ENCODE measurements at places on chromosomes 7 and 10.

DNA sequence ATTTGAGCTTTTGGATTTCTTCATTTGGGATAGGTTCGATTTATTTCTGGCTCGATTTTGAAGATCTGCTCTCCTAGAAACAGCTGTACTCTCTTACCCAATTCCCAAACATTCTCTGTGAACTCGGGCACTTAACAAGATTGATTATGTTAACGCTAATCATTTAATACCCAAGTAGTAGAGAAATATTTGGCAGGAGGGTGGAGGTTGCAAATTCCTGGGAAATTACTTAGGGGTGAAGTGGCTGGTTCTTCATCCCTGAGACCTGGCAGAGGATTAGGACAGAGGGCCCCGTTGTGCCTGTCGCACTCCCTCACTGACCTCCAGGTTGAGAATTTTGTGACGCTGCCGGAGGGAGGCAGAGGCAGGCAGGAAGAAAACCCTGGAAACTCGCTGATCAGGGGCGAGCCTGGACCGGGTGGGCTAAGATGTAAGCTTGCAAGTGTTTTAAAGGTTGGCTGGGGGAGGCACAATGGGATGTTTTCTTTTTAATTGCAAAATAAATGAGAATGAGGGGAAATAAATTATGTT is 182.6 kb downstream of the TCF7L2 start:
- DNase-seq: no peak

DNA sequence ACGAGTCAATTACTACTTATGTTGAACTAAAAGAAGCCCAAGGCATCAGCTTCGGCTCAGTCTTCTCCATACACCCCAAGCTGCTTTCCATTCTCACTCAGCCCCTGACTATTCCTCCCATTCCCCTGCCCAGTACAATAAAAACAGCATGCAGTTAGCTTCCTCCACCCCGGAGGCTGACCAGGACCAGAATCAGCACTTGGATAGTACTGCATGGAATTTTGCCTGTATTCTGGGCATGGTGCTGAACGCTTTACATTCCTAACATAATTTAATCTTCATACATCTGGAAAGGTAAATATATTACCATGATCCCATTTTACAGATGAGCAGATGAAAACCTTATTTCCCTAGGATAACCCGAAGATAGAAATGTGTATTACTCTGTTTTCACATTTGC is 7.5 kb upstream of the PODXL start:
- no peak for DNase-seq

- DNase-seq: no peak
Observed at GRCh38 chr7:92823042-92823441, 13.3 kb downstream of the CDK6 start.

DNA sequence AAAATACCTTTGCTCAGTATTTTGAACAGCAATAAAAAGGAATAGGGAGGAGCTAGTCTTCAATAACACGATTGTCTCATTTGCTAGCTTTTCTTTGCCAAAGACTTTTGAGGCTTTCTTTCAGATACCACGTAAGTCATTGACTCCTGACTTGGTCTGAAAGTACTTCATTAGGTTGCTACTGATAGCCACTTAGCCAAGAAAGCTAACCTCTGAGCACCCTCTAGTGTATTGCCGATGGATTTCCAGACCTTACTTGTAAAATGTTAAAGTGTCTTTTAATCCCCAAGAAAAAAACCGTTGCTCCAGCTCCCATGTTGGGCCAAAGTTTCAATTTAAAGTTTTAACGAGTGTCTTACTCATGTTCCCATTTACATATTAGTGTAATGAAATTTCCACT is 63.4 kb upstream of the STRIP2 start:
- peak; percentile 5 for DNase-seq

DNA sequence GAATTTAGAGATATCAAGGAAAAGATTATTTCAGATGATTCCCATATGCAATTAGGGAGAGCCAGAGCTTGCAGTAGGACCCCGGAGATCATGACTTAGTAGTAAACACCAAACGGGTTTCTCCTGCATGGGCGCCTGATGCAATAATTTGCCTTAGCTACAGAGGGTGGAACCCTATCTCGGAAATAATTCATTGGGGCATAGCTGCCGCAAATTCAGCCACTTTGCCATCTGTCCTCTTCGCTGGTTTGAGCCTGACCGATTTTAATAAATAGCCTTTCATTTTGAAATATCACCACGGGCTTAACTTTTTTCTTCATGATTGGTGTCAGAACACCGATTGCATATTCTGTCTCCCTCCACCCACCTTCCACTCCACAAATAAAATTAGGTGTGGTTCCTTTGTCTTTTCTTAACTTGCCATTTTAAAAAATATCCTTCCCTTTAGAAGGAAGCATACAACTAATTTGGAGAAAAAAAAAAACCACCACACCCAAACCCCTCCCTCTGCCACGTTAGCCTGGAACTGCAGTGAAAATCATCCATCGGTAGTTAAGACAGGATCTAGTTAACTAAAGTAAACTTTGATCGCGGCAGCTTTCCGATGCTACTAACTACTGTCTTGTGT is 1.4 kb downstream of the GARS1 start:
- peak; percentile 36 for DNase-seq

GRCh38 chr10:17122726-17123661 is 6.6 kb downstream of the CUBN start:
- peak; percentile 46 for DNase-seq

DNA sequence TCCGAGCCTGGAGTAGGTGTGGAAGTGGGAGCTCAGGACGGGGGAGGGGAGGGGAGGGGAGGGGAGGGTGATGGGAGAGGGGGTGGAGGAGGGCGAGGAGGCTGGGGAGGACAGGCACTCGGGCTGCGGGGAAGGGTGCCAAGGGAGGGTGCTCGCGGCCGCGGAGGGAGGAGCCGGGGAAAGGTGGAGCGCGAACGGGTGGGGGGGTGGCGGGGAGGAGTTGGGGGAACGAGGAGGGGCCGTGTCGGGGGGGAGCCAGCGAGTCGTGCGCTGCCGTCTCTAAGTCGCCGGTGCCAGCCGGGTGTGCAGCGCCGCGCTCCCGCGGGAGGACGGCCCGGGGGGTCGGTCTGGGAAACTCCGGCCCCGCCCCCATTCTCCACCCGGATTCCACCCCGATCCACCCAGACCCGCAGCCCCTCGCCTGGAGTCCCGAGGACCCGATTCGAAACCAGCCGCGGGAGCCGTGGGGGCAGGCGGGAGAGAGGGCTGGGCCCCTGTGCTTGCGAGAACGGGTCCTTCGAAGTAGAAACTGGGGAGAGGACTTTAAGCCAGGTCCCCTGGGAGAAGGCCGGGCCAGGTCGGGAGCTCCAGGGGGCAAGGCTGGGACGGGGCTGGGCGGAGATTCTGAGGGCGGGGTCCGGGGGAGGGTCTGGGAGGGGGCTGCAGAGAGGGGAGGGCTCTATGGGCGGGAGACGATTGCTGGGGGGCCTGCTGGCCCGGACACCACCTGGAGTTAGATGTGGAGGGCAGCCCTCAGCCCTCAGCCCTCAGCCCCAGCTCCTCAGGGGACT is at the start of gene ZNF467:
Gene ZNF467 (minus strand): TSS at position 143 of the 791 bp plus-strand sequence. CDS start 2,556 bp downstream, outside the sequence.
- peak; percentile 28 for DNase-seq

DNA sequence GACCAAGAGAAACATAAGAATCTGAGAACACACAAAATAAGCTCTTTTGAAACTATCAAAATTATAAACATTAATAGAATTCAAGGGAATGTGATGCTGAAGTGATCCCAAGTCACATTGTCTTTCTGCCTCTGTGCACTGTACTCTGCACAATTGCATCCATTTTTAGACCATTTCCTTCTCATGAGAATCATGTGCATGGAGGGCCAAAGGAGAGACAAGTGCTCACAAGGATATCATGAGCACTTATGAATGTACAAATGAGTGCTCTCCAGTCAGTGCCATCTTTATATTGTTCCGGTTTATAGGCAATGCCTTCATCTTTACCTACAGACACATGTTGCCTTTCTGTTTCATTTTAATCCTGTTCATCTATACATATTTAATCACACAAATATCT is 36.9 kb downstream of the MET start:
- no peak for DNase-seq

DNA sequence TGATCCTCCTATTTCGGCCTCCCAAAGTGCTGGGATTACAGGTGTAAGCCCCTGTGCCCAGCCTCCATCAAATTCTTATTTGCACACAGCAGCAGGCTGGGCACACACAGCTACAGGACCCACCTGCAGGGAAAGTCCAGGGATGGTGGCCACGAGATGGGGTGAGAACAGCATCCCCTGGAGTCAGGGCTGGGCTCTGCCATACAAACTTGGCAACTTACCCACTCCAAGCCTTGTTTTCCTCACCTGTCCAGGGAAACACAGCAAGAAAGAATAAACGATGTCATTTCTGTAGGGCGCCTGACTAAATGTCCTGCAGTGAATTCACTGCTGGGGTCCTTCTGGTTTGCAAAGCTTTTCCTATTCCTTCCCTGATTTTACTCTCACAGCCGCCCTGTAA is 5.5 kb downstream of the MYH16 start:
- DNase-seq: no peak

- DNase-seq: no peak
Observed at GRCh38 chr10:123911866-123912265, 20.3 kb upstream of the CPXM2 start.

DNA sequence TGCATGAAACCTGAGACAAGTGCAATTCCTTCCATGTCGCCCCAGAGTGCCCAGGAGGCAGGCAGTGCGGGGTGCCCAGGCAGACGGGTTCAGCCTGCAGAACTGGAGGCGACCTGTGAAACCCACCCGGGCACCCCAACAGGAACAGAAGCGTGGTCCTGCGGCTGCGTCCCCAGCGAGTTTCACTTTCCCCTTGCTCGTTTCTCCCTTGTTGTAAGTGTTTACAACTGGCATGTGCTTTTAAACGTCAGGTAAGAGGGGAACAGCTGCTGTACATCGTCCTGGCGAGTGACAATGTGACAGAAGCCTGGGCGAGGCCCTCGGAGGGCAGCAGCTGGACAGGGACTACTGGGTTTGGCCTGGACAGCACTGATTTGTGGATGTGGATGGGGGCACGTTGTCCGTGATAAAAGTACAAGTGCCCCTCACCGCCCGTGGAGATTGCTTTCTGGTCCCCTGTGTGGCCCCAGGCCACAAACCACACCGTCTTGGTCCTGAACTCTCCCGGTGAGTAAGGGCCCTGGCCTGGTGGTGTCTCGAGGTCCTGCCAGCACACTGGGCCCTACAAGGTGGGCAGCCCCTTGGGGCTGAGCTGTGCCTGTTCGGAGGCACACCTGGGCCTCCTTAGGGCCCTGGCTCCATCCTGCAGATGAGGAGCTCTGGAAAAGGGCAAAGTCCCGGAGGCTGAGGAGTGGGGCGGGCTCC is 4.0 kb downstream of the VENTX start:
- no peak for DNase-seq

GRCh38 chr10:79038841-79039201 is 29.9 kb upstream of the ZMIZ1 start:
- DNase-seq: no peak

DNA sequence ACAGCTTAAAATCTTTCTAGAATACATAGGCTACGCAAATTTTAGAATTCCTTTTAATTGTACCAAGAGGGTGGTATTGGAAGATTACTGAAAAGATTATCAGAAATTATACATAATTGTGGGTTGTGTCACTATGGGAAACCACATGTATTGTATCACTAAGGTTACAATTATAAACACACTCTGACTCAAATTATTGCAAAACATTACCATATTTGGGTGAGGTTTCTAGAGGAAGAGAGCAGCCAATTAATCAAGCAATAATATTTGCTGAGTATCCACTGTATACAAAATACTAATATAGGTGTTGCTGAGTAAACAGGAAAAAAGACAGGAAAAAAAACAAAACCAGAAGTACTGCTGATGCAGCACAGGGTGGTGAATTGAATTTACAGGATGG is 3.1 kb upstream of the CAPZA2 start:
- DNase-seq: peak; percentile 73

DNA sequence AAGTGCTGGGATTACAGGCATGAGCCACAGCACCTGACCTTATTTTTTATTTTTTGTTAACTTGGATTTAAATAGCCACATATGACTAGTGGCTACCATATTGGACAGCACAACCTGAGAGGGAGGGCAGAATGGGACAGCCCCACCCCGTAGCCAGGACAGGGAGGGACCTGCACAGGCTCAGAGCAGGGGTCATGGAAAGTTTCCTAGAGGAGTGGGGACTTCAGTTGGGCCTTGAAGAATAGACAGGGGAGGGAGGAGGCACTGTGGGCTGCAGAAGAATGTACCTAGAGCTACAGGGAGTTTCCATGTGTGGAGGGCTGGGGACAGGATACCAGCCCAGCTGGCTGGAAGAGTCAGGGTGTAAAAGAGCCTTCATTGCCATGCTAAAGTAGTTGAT is 8.8 kb downstream of the TRIM8 start:
- no peak for DNase-seq

- DNase-seq: no peak
Observed at GRCh38 chr7:154437234-154437633, 385.0 kb downstream of the DPP6 start.

GRCh38 chr10:36574207-36574606 is 551.2 kb upstream of the ANKRD30A start:
- DNase-seq: no peak

GRCh38 chr7:49937608-49938007 is 155.4 kb downstream of the ZPBP start:
- DNase-seq: no peak

- DNase-seq: no peak
Observed at GRCh38 chr10:46097576-46098317, 51.7 kb upstream of the MSMB start.

DNA sequence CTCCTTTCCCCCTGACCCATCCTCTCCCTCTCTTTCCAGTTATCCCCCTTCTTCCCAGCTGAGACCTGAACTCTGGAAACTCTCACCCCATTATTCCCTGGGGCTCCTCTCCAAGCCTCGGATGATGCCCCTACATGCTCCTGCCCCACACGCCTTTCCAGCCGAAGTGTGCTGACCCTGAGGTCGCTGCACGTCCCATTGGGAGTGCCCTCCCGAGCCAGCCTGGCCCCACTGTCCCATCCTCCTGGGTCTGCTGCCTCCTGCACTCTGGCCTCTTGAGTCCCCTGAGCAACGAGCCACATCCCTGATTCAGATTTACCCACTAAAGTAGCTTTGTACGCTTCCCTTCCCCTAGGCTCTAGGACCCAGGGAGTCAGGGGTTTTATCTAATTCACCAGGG is 87.4 kb downstream of the TCERG1L start:
- no peak for DNase-seq

- DNase-seq: no peak
Observed at GRCh38 chr7:137996871-137997270, 5.0 kb downstream of the CREB3L2 start.

DNA sequence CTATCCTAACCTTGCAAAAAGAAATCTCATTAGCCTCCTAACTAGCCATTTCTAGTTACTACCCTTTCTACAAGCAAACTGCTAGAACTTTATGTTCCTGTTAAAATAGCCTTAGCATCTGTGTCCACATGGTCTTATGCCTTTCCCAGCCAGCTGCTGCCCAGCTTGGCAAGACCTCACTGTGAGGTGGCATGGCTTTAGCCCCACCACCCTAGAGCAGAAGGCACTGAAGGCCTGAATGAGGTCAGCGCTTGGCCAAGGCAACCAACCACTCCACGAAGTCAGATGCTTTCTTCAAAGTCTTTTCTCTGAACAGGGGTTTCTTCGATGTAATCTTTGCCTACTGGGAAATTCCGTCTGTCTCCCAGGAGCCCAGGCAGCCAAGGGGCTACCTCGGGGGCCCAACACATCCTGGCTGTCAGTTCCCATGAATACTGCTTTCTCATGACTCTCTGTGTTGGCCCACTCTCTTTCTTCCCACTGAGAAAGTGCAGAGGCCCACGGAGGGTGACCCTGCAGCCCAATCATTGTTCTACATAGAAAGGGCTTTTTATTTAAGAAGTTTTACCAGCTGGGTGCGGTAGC is 41.6 kb downstream of the POLR3A start:
- DNase-seq: no peak

- DNase-seq: peak; percentile 26
Observed at GRCh38 chr10:96025566-96025965, 17.8 kb upstream of the CCNJ start.

All from PC-3 (cell line).